ENCODE measurements at places on chromosomes 6 and 20.

GRCh38 chr6:24959319-24959718 lies 23.6 kb upstream of the RIPOR2 start:
- ATAC-seq: no peak

DNA sequence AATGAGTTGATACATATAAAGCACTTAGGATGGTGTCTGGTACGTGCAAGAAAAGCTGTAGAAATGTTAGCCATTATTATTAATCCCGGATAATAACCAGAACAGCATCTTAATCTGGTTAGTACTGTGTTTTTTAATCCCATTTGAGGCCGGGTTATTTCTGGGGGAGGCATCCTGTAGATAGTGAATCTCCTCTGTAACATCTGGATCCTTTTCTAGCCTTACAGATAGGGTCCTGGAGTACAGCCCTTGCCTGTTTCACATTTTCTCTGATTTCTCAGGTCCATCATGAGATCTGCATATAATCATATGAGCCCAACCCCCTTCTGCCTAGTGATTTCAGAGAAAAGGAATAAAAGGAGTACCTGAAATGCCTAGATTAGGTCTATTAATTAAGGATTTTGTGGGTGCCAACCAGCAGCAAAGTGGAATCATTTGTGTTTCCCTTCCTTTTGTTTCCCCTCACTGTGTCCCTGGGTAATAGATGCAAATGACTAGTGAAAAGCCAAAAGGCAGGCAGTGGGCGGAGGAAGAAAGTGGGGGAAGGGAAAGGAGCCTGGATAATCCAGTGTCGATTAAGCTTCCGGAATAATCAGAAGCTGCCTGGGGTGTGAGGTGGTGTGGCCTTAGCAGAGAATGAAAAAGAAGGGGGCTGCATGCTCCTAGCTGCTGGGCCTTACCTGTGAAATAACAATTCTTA lies 88.9 kb downstream of the SOBP start:
- no peak for ATAC-seq

DNA sequence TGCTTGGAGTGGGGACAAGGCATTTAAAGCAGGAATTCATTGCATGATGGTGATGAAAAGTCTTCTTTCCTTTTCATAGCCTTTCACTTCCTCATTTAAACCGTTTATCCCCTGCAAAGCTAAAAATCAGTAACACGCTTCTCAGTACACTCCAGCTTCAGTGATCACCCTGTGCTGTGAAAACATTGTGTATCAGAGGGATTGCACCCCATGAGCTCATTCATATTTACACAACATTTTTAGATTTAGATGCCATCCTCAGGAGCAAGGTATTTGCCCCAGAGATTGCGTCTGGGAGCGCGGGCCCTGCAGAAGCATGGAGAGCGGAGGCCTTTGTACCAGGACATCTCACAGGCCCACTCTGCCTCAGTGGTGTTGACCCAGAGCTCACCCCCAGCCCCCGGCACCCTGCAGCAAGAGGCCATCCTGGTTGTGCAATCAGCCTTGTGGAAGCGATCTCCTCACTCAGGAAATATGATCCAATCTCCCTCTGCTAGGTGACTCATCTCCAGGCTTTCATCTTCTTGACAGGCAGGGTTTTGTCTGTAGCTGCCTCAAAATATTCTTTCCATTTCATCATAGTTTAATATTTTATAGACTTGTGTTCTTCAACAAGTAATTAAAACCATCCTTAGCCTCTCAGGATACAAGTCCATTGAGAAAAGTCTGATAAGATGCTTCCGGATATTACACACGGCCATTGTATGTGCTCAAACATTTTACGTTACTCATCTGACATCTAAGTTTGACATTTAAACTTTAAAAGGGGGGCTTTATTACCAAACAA lies 38.9 kb upstream of the THBS2 start:
- peak; percentile 94 for ATAC-seq

GRCh38 chr6:134035823-134036296 lies 16.6 kb downstream of the SLC2A12 start:
- ATAC-seq: peak; percentile 64

- ATAC-seq: peak; percentile 80
These were observed 96.5 kb downstream of the ALDH8A1 start for GRCh38 chr6:134853111-134854055.
